IMR-90 (cell line): ENCODE measurements at places on chromosomes 1 and 21.

DNA sequence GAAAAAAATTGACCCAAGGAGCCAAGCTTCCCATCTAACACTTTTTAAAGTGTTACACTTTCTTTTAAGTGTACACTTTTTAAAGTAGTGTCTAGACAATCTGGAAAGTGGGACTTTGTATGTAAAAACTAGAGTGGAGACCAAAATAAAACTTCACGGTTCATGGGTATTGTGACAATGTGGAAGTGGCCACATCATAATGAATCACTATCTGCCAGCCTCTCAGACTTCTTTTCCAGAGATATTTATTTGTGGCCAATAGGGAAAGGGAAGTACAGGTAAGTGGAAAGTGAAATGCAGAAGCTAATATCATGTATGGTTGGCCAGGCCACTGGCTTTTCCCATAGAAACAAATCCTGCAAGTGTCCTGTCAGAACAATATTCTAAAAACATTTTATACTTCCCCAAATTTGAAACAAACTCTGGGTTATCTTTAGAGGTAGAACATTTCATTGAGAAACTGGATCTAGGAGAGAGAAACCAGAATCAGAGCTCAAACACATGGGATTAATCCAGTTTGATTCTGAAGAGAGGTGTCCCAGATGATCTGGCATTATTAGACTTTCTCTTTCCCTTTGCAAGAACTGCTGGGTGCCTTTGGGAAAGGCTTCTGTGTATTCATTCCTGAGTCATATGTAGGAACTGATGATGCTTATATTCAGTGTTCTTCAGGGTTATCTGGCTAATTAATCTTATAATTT lies 2.0 kb downstream of the TNFSF18 start:
- H3K36me3 ChIP-seq, result no peaks in the 10 kb centered on the region
- H3K27ac ChIP-seq, result no peak overlapping the region
- H3K27me3 ChIP-seq, result no peaks in the 10 kb centered on the region
- H3K4me3 ChIP-seq, result no peak overlapping the region
- 0 out of 2 replicates have a peak, but pooled peaks cover 2% of the 10 kb centered on the region for H3K4me1 ChIP-seq

- H3K27me3 ChIP-seq, result peaks cover 23% of the 10 kb centered on the region
- H3K36me3 ChIP-seq, result no peaks in the 10 kb centered on the region
- no peak for DNase-seq
- no peaks in the 10 kb centered on the region; the same call in 1 of the 2 replicates for H3K4me1 ChIP-seq
- H3K27ac ChIP-seq, result no peak overlapping the region
- no peak overlapping the region for H3K4me3 ChIP-seq
Observed at GRCh38 chr1:159172614-159173291, 1.3 kb downstream of the CADM3 start.

- H3K36me3 ChIP-seq, result no peaks in the 10 kb centered on the region
- no peak for DNase-seq
- H3K27ac ChIP-seq, result no peak overlapping the region
- no peaks in the 10 kb centered on the region for H3K4me1 ChIP-seq
- H3K4me3 ChIP-seq, result no peak overlapping the region
Observed at GRCh38 chr1:209101106-209101505, 482.4 kb upstream of the CAMK1G start.

DNA sequence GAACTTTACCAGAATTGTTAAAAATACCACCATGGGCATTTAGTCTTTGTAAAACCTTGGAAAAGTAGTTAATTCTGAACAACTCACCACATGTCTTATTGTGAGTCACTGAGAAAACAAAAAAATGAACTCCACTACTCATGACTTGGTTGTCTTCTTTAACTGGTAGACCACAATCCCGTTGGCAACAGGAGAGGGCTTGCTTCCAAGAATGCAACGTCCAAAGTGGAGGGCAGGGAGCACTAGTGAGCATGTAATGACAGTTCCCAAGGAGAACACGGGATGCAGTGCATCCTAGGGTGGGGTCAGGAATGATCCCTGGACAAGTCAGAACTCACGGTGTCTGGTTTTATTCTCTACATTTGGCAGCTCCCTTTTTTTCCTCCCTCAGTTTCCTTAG lies 15.2 kb upstream of the HMCN1 start:
- H3K4me3 ChIP-seq, result no peak overlapping the region
- peaks cover 4% of the 10 kb centered on the region for H3K4me1 ChIP-seq
- H3K36me3 ChIP-seq, result no peaks in the 10 kb centered on the region
- H3K27me3 ChIP-seq, result no peaks in the 10 kb centered on the region
- no peak overlapping the region for H3K27ac ChIP-seq
- DNase-seq, result peak; percentile 92

GRCh38 chr21:18146820-18147219 lies 97.8 kb upstream of the CHODL start:
- no peaks in the 10 kb centered on the region for H3K27me3 ChIP-seq
- H3K4me3 ChIP-seq, result no peak overlapping the region
- H3K27ac ChIP-seq, result no peak overlapping the region
- no peaks in the 10 kb centered on the region for H3K4me1 ChIP-seq
- H3K36me3 ChIP-seq, result no peaks in the 10 kb centered on the region
- no peak for DNase-seq

- peak within 1 kb of the TSS; percentile 99 for H3K4me3 ChIP-seq
- H3K27me3 ChIP-seq, result no peaks in the 10 kb centered on the region
- peaks cover 7% of the 10 kb centered on the region; the same call in 1 of the 2 replicates for H3K36me3 ChIP-seq
- H3K27ac ChIP-seq, result peak within 1 kb of the TSS; percentile 97
- DNase-seq, result peak; percentile 86
- peaks cover 6% of the 10 kb centered on the region; the same call in 1 of the 2 replicates for H3K4me1 ChIP-seq
Observed at GRCh38 chr1:226186124-226187018, at the start of gene ACBD3. Gene ACBD3, minus strand, starts transcription at chr1:226186741. Its CDS starts 66 bp downstream, at chr1:226186675.

DNA sequence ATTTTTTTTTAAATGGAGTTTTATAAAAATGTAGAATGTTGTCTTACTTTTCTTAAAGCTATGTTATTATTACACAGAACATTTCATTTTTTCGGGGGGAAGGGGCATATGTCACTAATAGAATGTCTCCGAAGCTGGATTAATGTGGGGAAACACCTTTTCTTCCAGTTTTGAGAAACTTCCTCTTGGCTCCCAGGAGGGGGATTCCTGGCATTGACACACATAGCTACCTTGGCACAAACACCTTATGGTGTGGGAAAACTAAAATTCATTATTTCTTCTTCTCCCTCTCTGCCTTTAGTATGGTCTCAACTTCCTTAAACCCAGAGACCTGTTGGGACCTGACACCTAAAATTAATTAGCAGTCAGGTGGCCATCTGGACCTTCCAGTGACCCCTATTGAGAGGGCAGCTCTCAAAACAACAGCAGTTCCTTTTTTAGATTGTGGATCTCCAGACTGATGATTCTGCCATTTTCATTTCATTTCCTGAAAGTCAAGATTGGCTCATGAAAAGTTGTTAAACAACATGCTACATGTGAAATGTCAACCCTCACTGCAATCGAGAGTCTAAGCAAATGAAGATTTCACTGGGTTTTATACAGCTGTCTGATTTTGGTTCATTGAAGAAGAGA lies 70.1 kb upstream of the EDEM3 start:
- H3K27me3 ChIP-seq, result no peaks in the 10 kb centered on the region
- no peak overlapping the region for H3K4me3 ChIP-seq
- DNase-seq, result no peak
- no peak overlapping the region for H3K27ac ChIP-seq
- peaks cover 5% of the 10 kb centered on the region; the same call in 1 of the 2 replicates for H3K36me3 ChIP-seq
- peaks cover 10% of the 10 kb centered on the region for H3K4me1 ChIP-seq

DNA sequence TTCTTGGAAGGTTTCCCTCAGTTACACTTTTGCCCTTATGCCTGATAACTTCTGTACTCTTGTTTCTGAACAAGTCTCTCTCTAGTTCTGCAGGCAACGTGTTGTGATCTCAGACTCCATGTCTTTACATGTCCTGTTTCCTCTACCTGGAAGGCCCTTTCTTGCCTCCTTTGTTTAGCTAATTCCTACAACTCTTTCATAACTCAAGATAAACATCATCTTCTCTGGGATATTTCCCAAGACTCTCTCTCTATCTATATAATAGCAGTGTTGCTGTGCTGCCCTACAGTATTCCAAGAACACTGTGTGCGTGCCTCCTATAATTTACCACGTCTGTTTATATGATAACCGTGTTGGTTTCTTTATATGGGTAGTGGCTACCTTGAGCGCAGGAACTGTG lies 47.8 kb downstream of the CHRM3 start:
- H3K4me3 ChIP-seq, result no peak overlapping the region
- no peak overlapping the region for H3K27ac ChIP-seq
- no peak for DNase-seq
- no peaks in the 10 kb centered on the region for H3K4me1 ChIP-seq
